BJ (cell line): ENCODE measurements at places on chromosomes 1 and 21.

GRCh38 chr1:169124459-169124858 is 18.0 kb downstream of the ATP1B1 start:
- no peak for DNase-seq

DNA sequence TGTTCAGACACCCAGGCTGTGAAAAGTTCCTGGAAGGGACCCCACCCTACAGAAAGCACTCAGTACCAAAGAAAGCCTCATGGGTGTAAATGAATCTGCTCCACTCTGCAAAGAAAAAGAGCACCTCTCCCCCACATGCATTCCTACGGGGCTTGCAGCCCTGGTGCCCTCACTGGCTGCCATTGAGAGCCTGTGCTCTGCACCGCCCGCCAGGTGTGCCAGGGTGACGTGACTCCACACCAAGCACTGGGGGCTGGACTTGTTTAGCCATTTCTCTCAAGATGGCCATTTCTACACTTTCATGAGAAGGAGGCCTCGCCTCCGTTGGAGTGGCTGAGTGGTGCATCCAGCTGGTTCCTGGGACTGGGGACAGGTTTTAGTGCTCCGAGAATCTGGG is 380.5 kb upstream of the VAMP3 start:
- no peak for DNase-seq

DNA sequence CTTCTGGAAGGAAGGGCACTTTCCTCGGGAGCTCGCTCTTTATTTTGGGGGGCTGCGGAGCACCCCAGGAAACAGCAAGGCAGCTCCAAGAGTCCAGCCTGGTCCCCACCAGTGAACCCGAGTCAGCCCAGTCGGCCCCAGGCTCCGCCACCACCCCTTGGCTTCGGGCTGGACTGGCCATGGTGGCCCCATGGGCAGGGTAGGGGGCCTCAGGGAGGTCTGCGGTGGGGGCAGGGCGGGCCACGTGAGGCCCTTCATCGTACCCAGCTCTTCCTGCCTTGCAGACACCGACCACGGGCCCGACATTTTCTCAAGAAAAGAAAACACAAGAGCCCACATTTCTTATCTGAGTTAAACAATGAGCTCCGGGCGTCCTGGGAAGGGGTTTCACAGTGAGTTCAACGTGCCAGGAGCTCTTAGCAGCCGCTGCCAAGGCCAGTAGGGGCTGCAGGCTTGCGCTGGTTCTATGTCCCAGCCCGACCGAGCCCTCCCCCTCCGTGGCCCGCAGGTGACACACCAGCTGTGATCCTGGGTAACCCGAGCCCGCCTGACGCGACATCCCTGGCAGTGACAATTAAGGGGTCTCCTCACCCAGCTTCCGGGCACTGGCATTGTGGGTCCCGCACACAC is 66.2 kb downstream of the PRDM16 start:
- DNase-seq = no peak

GRCh38 chr1:35439626-35440025 is 117.6 kb downstream of the KIAA0319L start:
- DNase-seq = no peak

DNA sequence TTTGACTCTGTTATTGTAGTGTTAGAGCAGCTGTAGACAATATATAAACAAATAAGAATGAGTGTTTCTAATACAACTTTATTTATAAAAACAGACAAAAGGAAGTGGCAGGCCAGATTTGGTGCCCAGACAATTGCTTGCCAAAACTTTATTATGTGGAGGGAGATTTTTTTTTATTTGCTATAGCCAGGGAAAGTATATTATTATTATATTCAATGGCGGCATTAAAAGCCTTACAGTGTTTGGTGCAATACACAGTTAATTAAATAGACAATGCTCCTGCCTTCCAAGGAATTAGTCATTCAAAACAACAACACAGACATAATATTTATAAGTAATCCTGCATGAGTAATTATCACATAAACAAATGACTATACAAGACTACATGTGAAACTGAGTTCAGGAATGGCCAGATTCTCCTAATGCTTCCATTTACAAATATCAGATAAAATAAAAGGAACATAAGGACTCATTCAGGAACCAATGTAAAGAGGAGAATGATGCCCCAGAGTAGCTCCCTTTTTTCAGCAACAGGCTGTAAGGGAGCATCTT is 10.6 kb upstream of the RC3H1 start:
- no peak for DNase-seq

DNA sequence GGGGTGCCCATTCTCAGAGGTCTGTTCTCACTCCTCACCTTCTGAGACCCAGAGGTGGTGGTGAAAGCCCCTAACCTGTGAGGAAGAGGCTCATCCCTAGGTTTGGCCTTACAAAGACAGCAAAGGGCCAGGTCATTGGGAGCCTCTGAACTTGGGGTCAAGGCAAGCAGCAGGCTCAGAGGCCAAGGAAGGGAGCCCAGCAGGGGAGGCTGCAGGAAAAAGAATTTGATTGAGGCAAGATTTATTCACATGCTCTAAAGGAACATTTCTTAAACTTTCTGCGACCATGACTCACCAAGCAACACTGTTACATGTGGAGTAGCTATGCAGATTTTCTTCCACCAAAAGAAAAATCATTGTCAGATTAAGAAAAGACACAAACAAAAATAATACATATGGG is 132.5 kb upstream of the SYT6 start:
- DNase-seq = no peak

DNA sequence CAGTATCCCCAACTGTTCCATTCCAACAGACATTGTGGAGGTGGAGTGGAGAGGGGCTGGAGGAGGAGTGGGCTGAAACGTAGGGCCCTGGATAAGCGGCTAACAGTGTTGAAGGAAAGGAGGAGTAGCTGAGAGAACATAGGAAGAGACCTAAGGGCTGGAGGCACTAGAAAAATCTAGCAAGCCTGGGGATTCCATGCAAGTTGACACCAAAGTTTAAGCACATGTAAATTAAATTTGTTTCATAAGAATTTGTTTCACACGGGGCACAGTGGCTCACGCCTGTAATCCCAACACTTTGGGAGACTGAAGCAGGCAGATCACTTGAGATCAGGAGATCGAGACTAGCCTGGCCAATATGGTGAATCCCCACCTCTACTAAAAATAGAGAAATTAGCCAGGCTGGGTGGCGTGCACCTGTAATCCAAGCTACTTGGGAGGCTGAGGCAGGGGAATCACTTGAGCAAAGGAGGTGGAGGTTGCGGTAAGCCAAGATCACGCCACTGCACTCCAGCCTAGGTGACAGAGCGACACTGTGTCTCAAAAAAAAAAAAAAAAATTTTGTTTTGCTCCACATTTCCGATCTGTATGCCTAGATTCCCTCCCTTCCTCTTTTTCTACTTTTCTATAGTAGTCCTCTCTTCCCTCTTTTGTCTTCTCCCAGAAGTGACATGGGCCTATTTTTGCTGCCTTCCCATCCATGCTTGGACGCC is 530 bp upstream of the CD244 start:
- DNase-seq = no peak
